ENCODE measurements at places on chromosomes 5 and 9.
A peak's percentile ranks its signal among the peaks of the same experiment; 100 is the strongest.

DNA sequence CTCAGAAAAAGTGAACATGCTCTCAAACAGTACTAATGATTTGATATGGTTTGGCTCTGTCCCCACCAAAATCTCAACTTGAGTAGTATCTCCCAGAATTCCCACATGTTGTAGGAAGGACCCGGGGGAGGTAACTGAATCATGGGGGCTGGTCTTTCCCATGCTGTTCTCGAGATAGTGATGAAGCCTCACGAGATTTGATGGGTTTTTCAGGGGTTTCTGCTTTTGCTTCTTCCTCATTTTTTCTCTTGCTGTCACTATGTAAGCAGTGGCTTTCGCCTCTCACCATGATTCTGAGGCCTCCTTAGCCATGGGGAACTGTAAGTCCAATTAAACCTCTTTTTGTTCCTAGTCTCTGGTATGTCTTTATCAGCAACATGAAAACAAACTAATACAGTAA is 401.3 kb downstream of the BNC2 start:
- DNase-seq = no peak

DNA sequence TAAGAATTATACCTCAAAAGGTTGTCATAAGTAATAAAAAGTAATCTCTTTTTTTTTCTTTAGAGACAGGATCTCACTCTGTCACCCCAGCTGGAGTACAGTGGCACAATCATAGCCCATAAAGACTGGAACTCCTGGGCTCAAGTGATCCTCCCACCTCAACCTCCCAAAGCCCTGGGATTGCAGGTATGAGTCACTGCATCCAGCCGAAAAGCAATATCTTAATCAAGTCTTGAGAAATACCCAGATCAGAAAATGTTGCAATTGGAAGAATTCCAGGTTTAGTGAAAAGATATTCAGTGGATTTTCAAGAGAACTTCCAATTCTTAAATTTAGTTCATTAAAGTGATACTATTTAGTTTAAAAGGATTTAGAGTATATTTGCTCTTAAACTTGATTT is 40.9 kb upstream of the IDNK start:
- DNase-seq = no peak

DNA sequence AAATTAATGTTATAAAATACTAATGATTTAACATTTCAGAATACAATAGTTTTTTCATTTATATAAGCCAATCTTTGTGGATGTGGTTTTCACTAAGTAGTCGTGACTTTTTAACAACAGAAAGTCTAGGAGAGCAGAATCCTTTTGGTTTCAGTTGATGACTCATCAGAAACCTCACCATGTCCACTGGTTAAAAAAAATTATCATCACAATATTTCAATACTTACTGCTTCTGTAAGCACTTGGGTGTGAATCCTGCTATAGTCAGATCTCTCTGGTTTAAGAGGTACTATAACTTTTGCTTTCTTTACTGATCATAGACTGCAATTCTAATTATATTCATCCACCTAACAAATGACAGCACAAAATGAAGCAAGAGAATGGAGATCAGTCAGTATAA is 77.2 kb downstream of the MRPS30 start:
- DNase-seq = peak; percentile 10

GRCh38 chr5:115458416-115458815 is 86.2 kb downstream of the FEM1C start:
- DNase-seq = no peak

DNA sequence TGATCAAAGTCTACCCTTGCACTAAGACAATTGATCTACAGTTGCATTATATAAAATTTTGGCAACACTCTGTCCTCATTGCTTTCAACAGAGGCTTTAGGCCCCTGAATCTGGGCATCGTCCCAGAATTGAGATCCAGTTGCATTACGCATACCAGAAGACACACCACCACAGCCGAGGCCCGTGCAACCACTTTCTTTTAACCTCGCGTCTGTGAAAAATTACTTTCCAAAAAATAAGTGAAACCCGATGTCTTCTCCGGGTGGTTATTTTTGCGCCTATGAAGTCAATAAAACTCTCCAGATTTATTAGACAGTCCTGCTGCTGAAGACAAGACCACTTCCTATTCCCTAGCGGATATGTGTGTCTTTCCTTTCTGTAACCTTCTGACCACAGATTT is 52.1 kb upstream of the NFIB start:
- DNase-seq = no peak

DNA sequence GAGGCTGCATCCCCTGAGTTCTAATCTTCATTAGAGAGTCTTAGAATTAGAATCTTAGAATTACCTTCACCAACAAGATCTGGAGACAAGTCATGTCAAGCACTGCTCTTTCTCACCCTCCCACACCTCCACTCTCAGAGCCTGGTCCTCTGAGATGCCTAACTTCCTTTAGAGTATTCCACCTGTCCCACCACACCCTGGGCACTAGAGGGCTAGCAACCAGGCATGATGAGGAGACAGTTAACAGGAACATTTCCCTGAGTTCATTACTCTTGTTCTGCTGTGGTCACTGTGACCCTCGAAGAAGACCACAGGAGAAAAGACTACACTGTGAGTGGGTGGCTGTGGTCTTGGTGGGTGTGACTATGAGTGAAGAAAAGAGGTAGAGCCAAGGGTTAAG is 25.2 kb upstream of the MAP1B start:
- DNase-seq = no peak

GRCh38 chr9:35254237-35254636 is 92.4 kb downstream of the UNC13B start:
- no peak for DNase-seq

- no peak for DNase-seq
Observed at GRCh38 chr9:113302792-113303418, at the start of gene RNF183. TSS of gene RNF183 (minus strand) at chr9:113303376. CDS start at chr9:113298184, 5,192 bp downstream.

DNA sequence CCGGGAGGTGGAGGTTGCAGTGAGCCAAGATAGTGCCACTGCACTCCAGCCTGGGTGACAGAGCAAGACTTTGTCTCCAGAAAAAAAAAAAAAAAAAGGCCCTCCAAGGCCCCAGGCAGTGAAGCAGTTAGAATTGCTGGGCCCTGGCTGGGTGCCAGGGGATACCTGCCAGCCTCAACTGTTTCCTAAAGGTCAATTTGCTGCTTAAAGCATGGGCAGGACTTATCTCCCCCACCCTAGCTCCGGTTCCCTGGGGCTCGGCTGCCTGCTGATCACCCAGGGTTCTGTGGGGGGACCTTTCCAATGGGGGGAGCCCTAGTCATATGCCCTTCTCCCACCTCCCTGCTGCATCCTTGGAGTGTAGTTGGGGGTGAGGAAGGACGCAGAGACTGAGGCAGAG is 25.7 kb downstream of the NCS1 start:
- no peak for DNase-seq

GRCh38 chr5:75482482-75482881 is 28.9 kb downstream of the CERT1 start:
- DNase-seq = no peak

- no peak for DNase-seq
Observed at GRCh38 chr5:125064621-125065438, 318.4 kb upstream of the ZNF608 start.

- DNase-seq = no peak
Observed at GRCh38 chr9:109619310-109619709, 121.2 kb upstream of the PTPN3 start.

DNA sequence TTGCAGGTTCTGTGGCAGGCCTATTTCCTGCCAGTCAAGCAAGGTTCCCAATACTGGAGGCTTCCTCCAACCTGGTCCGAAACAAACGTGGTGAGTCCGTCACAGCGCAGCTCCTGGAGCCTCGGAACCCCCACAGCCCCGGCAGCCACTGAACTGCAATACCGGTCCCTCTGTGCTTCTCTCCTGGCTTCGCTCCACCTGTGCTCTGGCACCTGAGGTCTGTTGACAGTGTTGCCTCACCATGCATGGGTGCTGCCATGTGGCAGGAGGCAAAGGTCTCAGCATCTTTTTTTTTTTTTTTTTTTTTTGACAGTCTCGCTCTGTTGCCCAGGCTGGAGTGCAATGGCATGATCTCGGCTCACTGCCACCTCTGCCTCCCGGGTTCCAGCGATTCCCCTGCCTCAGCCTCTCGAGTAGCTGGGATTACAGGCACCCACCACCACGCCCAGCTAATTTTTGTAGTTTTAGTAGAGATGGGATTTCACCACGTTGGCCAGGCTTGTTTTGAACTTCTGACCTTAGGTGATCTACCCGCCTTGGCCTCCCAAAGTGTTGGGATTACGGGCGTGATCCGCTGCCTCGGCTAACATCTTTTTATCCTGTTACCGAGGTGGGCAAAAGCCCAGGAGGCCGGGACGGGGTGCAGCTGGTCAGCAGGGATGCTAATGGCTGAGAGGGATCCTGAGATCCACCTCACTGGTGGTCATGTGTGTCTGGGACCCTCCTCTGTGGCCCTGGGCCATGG is 57.1 kb upstream of the RNU6ATAC start:
- no peak for DNase-seq

GRCh38 chr9:5909976-5910375 is 19.3 kb downstream of the MLANA start:
- no peak for DNase-seq

- DNase-seq = no peak
Observed at GRCh38 chr5:64693636-64694035, 3.3 kb downstream of the SHISAL2B start.

DNA sequence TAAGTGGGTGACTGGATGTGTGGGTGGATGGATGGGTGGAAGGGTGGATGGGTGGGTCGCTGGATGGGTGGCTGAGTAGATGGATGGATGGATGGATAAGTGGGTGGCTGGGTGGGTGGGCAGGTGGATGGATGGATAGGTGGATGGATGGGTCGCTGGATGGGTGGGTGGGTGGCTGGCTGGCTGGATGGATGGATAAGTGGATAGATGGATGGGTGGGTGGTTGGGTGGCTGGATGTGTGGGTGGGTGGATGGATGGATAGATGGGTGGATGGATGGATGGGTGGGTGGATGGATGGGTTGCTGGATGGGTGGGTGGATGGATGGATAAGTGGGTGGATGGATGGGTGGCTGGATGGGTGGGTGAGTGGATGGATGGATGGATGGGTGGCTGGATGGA is 27.3 kb upstream of the CEP72 start:
- no peak for DNase-seq

- DNase-seq = no peak
Observed at GRCh38 chr9:136975644-136976043, 1.7 kb upstream of the PTGDS start.

DNA sequence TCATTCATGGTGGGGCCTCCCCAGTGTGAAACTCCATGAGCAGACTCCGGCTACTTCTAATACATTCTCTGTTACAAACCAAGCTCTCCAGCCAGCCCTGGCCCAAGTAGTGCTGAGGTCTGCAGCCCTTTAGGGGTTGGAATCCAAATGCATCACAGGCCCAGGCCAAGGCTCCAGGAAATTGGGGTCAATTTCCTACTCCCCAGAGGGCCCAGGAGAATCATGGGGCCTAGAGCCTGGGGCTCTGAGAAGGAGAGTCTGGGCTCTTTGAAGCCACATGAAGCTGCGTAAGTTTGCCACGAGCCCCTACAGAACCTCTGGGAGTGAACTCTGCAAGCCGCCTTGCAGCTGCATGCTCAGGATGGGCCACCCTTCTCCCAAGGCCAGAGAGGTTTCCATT is 206.4 kb downstream of the PAPPA start:
- no peak for DNase-seq

GRCh38 chr5:128775558-128775957 is 189.7 kb upstream of the SLC27A6 start:
- DNase-seq = no peak

DNA sequence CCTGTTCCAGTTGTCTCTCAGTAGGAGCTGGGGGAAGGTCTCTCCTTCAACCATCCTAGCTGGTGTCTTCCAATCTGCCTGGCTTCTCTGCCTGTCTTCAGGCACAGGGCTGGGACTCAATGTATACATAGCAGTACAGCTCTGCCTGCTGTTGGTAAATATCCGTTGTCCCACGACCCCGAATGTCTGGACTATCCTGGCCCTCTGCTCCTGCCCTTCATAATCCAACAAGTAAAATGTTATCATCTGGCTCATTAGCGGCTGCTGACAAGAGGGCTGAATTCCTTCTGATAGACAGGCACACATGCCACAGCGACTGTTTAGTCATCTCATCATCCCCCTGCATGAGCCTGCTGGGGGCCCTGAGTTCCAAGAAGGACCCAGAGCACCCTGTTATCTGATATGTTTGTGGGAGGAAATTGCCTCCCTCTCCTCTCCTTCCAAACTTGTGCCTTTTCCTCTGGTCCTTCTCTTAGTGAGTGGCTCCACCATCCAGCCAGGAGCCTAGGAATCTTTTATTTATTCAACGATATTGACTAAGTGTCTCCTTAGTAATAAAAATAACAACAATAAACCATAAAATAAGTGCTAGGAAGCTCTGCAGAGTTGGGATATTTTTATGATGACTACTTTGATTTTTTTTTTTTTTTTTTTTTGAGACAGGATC is 29.5 kb upstream of the TGFBR1 start:
- DNase-seq = no peak

DNA sequence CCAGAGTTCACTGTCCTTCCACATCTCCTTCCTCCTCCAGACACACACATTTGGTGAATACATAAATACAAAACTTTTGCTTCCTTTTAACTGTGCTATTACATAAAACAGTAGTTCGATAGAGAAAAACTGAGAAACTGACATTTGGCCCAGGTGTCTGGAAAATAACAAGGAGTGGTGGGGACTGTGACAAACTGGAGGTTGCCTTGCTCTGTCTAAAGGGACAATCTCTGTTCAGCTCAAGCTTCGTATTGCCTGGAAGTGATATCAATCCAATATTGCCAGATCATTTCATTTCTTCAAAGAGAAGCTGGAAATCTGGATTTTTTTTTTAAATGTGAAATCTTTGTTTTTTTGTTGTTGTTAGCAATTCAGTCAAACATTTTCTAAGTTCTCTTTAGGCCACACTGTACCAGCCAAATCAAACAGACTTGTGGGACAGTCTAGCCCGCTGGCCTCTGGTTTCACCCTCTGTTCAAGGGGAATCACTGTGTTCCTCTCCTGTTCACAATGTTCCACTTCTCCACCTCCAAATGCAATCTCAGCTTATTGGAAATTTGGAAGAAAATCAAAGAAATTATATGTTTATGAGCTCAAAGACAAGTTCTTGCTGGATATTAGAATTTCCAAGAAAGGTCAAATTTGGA is 612.5 kb downstream of the KIF4B start:
- no peak for DNase-seq

DNA sequence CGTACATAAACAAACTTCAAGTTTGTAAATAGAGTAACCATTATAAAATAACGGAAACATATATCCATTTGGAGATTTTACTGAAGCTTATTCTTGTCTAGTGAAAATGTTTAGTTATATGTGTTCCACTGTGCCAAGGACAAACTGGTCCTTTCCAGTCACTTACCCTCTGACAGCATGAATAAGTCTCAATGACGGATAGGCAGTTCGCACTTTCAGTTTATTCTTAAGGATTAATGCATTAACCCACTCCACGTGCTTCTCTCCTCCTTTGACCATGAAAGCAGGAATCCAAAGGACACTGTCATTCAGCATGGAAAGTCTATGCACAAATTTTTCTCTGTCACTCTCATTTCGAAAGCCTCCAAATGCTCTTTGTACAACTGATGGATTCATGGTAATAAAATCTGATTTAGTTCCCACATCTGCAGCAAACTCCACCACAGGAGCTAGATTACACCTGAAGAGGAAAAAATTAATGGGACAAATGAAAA is 47.1 kb downstream of the ST8SIA4 start:
- no peak for DNase-seq

GRCh38 chr5:173246135-173246495 is 11.1 kb upstream of the NKX2-5 start:
- no peak for DNase-seq

- DNase-seq = no peak
Observed at GRCh38 chr5:179613460-179614071, 9.9 kb downstream of the HNRNPH1 start.

- no peak for DNase-seq
Observed at GRCh38 chr5:1792842-1793266, 6.8 kb downstream of the MRPL36 start.

GRCh38 chr5:169356811-169357210 is 55.9 kb upstream of the SLIT3 start:
- DNase-seq = no peak

All from SW 1271 (cell line).